Adipocyte (in vitro differentiated cells): ENCODE measurements at places on chromosomes 16 and 17.
A peak's percentile ranks its signal among the peaks of the same experiment; 100 is the strongest.

DNA sequence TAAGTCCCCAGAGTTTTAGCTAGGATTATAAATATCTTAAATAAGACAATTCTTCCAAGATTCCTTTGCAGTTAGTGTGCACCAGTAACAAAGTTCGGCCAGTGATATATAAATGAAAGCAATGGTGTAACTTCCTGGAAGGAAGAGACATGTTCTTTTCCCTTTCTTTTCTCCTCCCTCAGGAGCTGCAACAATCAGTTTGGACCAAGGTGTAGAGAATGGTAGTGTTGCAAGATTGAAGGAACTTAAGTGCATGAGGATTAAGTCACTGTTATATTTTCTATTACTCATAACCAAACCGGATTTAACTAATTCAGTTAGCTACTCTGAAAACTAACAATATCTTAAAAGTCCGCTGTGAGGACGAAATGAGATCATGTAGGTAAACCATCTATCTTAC lies 68.9 kb upstream of the KCNJ16 start:
- peak; percentile 25 for DNase-seq

GRCh38 chr17:48722201-48722907 lies at the start of gene PRAC1:
Gene PRAC1, minus strand, starts transcription at chr17:48722518. Its CDS starts 126 bp downstream, at chr17:48722392.
- DNase-seq, result no peak

GRCh38 chr16:89853306-89853993 lies 19.9 kb upstream of the TCF25 start:
- DNase-seq, result no peak

DNA sequence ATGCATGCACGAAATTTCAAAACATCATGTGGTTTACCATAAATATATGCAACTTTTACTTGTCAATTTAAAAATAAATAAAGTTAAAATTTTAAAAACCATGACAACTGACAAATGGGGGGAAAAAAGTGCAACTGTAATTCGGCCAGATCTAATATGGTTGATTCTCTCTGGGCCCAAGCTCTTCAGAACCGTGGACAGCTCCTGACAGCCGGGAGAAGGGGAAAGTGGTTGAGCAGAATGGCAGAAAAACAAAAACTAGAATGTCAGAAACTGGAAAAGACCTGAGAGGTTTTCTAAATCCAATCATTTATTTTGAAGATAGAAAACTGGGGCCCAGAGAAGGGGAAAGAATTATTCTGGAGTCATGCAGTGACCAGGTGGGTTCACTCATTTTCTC lies 126.6 kb downstream of the TMEM132E start:
- DNase-seq, result peak; percentile 42

DNA sequence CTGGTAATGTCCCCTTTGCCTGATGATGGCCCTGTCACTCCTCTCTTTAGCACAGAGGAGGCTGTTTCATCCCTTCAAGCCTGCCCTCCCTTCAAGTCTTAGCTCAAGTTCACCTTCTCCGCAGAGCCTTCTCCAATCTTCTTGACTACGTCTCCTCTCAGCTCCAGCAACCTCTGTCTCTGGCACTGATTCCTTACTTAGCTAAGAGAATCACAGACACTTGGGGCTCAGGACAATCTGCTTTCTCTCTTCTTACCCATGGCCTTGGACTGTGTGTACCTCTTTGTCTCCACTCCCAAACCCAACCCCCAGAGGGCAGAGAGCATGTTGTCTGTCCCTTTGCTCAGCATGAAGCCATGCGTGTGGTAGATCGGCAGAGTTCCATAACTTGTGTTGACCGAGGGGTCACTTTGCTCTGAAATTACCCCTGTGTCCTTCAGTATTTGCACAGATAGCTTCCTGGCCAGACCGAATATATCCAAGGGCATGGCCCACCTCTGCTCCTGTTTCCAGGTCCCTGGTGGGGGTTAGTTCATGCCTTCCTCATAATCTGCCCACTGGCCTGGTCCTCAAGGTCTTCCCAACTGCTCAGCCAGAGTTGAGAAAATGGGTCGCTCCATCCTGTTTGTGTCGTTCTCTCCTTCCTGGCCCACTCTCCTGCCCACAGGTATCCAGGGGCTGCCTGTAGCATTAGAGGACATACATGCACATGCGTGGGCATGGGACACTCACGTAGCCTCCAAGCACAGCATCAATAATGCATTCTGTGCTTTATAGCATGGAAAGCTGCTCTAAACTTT lies 41.6 kb downstream of the MAPT start:
- no peak for DNase-seq

DNA sequence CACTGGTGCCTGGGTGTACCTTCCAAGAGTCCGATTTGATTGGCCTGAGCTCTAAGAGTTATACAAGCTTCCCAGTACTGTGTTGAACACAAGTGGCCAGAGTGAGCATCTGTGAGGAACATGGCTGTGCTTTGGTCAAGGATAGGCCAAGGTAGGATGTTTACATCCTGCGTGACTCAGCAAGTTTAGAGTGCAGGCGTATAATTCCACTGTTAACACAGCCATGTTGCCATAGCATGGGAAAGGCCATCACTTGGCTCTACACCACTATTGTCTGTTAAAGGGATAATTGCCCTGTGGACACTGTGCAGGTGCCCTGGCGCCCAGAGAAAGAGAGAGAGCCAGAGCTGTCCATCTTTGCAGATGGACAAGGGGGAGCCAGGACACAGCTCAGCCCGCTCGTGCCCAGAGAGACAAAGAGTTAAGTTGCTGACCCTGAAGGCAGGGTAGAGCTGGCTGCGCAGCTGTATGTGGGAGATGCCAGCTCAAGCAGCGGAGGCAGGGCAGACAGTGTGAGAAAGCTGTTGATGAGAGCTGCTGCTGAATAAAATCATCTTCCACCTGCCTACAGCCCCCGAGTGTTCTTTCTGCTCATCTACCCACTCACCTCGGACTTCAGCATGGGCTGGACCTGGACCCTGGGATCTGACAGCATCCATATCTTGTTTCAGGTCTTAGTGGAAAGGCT lies 11.7 kb downstream of the CFAP52 start:
- DNase-seq, result no peak

GRCh38 chr17:65261682-65262636 lies 124.8 kb downstream of the RGS9 start:
- no peak for DNase-seq

GRCh38 chr17:48011405-48012150 lies 26.0 kb downstream of the COPZ2 start:
- no peak for DNase-seq

GRCh38 chr17:52147872-52148271 lies 10.6 kb downstream of the CA10 start:
- no peak for DNase-seq

DNA sequence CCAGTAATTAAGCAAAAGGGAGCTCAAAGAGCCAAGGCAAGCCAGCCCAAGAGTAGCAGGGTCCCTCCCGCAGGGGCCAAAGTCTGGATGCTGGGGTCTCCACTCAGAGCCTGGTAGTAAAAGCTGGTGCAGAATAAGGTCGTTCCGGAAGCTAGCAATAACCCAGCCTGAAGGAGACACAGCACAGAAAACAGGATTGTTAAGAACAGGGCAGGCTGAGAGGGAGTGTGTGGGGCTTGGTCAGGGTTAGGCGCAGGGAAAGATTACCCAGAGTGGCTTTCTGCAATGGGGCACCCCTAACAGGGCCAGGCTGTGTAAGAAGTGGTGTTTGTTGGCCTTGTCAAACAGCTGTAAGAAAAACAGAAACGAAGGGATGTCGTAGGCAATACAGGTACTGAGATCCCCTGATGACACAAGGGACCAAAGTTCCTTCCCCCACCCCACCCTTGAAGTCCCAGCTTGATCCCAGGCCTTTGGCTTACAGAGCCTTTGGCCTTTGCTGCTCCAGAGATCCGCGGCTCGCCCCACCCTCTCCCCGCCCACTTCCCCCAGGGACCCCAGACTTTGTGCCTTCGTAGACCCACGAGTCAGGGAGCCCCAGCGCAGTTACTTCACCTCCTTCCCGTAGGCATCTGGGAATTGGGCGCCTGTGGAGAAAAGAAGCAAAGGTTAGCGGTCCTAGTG lies 712 bp downstream of the TMEM256 start:
- no peak for DNase-seq

- no peak for DNase-seq
Measured at GRCh38 chr16:49342336-49343265, 31.0 kb upstream of the C16orf78 start.

DNA sequence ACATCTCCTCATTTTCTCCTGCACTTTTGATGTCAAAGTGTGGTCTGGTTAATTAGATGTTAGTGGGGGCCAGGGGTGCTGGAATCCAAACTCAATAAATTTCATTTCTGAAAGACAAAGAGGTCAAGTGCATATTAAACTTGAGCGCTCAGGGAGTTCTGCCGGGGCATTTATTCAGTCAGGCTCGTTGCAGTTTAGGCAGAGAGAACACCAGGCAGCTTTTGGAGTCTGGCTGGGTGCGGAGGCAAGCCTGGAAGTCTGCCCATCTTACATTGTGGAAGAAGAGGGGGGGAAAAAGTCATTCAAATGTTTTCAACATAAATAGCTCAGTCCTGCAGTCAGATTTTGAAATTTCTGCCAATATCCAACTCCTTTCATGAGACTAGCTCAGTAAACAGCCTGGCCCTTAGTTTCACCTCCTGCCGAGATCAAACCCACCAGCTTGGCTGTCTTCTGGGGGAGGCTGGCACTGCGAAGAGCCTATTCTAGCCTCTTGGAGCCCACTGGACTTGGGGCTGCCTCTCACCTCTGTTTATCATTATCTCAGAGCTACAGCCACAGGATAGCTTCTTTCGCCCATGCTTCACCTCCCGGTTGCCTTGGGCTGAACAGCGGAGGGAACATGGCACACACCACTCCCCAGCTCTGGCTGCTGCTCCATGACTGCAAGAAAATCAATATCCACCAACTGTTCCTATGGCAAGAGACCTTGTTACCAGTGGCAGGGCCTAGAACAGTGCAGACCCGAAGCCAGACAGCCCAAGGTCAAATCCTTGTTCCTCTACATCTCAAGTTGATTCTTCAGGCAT lies 177.4 kb upstream of the CDH5 start:
- DNase-seq, result peak; percentile 66

DNA sequence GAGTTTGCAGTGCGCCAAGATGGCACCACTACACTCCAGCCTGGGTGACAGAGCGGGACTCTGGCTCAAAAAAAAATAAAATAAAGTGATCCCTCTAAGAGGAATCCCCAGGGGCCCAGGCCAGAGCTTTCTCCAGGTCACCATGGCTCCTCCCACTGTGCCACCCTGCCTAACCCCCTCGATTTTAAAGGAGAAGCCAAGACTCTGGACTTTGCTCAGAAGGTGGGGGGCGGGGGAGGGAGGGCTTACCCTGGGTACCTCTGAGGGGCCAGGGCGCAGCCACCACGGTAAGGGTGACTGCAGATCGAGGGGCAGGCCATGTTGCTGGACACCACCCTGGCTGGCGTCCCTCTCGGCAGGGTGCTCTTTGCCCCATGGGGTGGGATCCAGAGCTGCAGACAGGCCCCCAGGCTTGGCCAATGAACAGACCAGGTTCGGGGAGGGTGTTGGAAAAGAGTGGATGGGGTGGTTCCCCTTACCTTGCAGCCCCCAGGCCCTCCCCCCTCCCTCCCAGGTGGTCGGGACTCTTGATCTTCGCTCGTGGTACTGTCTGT lies 455 bp upstream of the GRB7 start:
- no peak for DNase-seq

DNA sequence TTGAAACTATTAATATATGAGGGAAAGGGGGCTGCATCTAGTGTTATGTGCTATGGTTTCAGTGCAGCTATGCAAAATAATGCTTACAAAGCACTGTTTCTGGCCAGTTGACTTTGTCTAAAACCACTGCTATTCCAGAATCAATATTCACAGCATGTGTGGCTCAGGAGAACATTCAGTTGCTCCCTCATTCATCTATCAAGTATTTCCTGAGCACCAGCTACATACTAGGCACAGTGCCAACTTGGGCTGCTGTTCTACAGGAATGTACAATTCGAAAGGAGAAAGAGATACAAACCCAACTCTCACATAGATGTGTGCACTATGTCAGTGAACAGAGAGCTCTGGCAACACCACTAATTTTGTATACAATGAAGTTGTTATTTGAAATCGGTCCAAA lies 183.0 kb downstream of the PHKB start:
- DNase-seq, result peak; percentile 68

- DNase-seq, result no peak
Measured at GRCh38 chr16:88732961-88733294, 26.6 kb downstream of the CTU2 start.

GRCh38 chr16:5024632-5025031 lies 9.1 kb downstream of the NAGPA start:
- DNase-seq, result peak; percentile 12

GRCh38 chr16:1466968-1467521 lies 7.8 kb downstream of the CLCN7 start:
- no peak for DNase-seq

GRCh38 chr17:34665150-34665806 lies 85.9 kb downstream of the TMEM132E start:
- DNase-seq, result no peak

- no peak for DNase-seq
Measured at GRCh38 chr16:78509965-78510364, 410.5 kb downstream of the WWOX start.
